ENCODE measurements at places on chromosomes 3 and 15.

GRCh38 chr3:186261638-186262037 lies 100.4 kb downstream of the DGKG start:
- no peak for DNase-seq

DNA sequence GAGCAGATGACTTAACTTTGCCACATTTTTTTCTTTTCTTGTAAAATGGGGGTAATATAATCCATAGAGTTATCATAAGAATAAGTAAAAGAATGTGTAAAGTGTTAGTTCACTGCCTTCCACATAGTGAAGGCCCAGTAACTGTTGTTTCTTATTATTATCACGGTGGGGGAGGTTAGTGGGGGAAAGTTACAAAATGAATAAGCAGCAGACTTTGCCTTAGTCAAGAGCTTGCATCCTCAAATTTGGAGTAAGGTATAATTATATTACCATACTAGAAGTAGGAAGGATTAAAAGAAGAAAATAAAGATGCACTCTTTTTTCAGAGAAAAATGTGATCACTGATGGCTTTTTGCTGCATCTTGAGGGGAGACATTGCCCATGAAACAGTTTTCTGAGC lies 247.6 kb downstream of the PTPRG start:
- DNase-seq = no peak

DNA sequence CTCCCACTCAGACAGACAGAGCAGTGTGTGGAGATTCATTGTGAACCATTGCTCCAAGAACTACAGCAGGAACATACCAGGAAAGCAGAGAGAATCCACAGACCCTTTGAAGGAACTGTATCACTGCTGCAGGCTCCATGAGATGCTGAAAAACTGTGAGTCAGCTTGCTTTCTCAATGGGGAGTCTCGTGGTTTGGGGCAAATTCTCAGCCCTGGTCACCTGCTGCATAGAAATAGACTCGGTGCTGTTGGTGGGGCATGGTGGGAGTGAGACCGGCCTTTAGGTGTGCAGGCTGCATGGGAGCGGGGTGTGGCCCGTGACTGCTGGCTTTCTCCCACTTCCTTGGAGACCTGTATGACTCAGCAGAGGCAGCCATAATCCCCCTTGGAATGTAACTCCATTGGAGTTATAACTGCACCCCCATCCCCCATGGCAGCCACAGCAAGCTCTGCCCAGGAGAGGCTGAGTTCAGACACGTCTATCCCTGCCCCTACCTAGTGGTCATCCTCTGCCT lies 35.6 kb downstream of the ALCAM start:
- DNase-seq = no peak

DNA sequence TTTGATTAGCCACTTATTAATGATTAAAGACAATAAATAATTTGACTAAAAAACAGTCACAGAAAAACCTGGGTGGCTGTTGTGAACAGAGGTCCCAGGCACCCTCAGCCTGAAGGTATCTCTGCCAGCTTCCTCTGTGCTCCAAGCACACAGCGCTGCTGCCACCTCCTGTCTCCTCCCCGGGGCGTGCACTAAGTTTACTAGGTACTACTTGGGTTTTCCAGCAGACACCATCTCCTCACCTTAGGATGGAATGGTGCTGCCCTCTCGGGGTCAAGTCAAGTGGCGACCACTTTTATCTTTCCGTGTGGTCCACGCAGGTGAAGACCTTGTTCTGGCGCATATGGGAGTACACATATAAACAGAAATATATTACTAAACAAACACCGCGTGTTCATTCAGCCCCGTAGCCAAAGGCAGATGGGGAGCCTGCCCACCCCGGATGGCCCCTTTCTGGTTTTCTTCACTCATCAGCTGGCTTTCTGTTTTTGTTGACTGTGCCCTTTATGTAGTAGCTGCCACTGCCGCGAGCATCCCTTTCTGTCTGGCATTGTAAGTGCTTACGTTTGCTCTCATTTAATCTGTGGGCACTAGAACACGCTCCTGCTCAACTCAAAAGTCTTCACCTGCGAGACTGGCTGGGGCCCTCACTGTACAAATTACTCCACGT lies 128.0 kb downstream of the LRIG1 start:
- DNase-seq = peak; percentile 9

DNA sequence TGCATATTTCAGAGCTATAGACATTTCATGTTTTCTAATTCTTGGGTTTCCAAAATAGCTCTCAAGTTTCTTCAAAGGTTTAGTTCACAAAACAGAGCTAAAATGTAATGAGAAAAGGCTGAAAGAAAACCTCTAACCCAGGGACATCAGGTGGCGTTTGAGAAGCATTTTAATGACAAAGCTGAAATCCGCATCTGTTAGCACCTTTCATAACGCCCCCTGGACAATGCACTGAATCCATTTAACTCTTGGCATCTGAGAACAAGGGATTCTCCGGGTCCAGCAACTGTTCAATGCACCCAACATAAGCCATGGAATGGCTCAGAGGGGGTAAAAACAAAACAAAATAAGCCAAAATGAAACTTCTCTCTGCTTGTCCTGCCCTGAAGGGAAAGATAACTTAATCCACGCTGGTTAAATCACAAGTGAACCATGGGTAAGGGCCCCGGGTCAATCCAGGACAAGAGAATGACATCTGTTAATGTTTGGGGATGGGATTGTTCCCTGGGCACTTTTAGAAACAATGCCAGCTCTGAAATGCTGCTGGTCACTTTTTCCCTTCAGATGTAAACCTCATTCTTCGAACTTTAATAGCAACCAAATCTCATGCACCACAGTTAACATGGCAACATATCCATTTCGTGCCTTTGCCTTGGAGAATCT lies 466.2 kb upstream of the ADAMTS9 start:
- DNase-seq = no peak

GRCh38 chr3:122957707-122958689 lies 69.6 kb downstream of the SEMA5B start:
- no peak for DNase-seq

DNA sequence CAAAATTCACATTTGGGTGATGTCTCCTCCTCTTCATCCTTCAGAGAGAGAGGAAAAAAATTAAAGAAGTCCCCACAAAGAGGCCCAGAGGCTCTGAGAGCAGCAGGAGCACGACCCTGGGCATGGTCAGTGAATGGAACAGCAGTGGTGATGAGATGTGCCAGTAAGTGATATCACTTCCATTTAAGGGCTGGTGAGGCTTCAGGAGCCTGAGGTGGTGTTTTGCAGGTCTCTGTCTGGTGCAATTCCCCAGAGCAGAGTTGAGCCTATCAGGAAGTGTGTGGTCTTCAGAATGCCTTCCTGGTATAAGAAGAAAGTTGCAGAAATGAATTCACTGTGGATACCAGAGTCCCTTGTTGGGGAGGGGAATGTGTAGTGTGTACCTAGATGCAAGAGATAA lies 21.4 kb downstream of the ERICH6 start:
- no peak for DNase-seq

- no peak for DNase-seq
Observed at GRCh38 chr3:42706721-42707619, 4.4 kb upstream of the HHATL start.

DNA sequence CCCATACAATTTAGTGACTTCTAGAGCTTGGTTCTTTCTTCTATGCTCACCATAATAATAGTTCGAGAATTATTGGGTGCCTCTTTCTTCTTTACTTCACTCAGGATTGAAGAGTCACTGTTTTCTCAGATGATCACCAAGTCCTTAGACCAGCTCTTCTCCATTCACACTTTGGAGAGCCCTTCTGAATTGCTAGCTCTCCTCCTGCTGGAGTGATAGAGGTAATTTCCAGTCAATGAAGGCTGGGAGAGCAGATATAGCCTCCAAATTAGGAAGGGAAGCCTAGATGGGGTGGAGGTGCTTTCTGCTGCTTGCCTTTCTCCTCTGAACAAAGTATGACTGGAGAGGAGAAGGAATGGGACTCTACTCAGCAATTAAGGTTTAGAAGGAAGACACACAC lies 10.7 kb upstream of the BBX start:
- DNase-seq = no peak
